Upper lobe of left lung (tissue), 6 donors: ENCODE measurements at places on chromosomes 11 and 22. TPM values are rescaled to one million over a fixed set of nuclear protein-coding genes. Genes with fewer than 3 reads are reported as not detected.

DNA sequence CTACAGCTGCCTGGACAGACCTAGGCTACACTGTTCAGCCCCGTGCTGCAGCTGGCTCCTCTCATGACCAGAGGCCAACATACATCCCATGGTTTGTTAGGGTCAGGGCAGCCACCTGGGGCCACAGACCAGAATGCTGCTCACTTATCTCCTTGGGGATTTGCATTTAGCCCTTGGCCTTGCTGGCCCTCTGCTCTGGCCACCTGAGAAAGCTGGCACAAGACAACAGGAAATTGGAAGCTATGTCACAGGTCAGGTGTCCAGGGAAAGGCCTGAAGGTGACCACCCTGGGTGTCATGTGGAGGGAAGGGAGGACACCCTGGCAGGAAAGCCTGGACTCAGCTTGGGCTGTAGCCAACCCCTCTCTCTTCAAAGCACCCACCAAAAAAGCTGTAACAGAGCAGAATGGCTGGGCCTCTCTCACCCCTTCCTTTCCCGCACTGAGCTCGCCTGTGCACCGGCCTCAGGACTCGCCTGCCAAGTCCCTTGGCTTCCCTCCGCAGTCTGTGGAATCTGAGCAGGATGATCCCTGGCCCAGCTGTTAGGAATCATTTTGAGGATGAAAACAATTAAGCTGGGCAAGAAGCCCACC is 86.3 kb downstream of the SNX19 start:
- H3K4me1 ChIP-seq, result no peaks in the 10 kb centered on the region
- H3K4me3 ChIP-seq, result no peak overlapping the region
- no peak overlapping the region for H3K27ac ChIP-seq

The ELMOD1 gene
- 0.40 TPM for total RNA-seq

The MDK gene
- total RNA-seq, result 44.8 TPM

- H3K4me3 ChIP-seq, result no peak overlapping the region
- H3K36me3 ChIP-seq, result no peaks in the 10 kb centered on the region
- no peak overlapping the region for H3K27ac ChIP-seq
- H3K4me1 ChIP-seq, result peaks cover 17% of the 10 kb centered on the region
- DNase-seq, result peak; percentile 56
Observed at GRCh38 chr22:43411040-43411868, 560 bp upstream of the MPPED1 start.

DNA sequence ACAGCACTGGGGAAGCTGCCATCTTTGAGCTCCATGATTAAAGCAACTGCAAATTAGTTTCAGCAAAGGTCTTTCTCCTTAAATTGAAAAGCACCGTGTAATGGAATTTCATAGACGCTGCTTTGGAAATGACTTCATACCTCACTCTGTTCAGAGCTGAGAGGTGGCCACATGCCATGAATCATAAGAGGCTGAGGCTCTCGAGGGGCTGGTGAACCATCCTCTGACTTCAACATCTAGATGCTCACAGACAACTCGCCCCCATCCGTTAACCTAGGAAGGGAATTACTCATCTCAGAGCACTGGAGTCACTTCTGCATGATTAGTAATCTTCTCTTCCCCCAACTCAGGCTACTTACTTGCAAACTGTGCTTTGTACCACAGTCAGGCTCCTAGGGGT is 122.3 kb downstream of the RCN1 start:
- H3K4me1 ChIP-seq, result no peaks in the 10 kb centered on the region
- no peaks in the 10 kb centered on the region for H3K27me3 ChIP-seq
- H3K27ac ChIP-seq, result no peak overlapping the region

The KCTD21 gene
- total RNA-seq, result 11.3 TPM

DNA sequence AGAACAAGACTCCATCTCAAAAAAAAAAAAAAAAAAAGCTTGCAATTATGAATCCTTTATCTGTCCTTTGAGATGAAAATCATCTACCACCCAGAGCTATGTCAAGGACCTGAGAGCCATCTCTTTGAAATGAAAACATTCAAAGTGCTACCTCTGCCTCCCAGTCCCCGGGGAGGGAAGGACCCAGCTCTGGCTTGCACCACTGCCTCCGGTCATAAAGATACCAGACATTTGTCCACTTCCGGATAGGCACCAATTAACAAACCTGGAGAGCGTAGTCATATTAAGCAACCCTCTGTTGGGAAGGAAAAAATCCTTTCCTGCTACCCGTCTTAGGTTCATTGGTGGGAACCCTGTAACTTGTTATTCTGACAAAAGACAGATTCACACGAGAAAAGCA is 98.6 kb downstream of the ARHGAP8 start:
- H3K27me3 ChIP-seq, result no peaks in the 10 kb centered on the region
- no peak overlapping the region for H3K4me3 ChIP-seq
- H3K36me3 ChIP-seq, result no peaks in the 10 kb centered on the region
- no peak for DNase-seq
- no peaks in the 10 kb centered on the region for H3K4me1 ChIP-seq

The PARVG gene
- total RNA-seq, result 163 TPM
